Astrocyte (in vitro differentiated cells and primary cell): ENCODE measurements at places on chromosomes 1 and 21.
A peak's percentile ranks its signal among the peaks of the same experiment; 100 is the strongest.

- DNase-seq, result peak; percentile 96
These were observed 225.7 kb downstream of the GREM2 start for GRCh38 chr1:240385985-240386978.

GRCh38 chr1:21531241-21531640, 22.0 kb downstream of the ALPL start:
- DNase-seq, result no peak

- no peak for DNase-seq
These were observed 43.9 kb upstream of the COL6A2 start for GRCh38 chr21:46054031-46054430.

GRCh38 chr1:20443703-20444586, 42.1 kb downstream of the CAMK2N1 start:
- no peak for DNase-seq

- DNase-seq, result no peak
These were observed 263.7 kb downstream of the OMA1 start for GRCh38 chr1:58282623-58283387.
